ENCODE measurements at places on chromosomes 5 and 9. TPM values are rescaled to one million over a fixed set of nuclear protein-coding genes. Genes with fewer than 3 reads are reported as not detected.

DNA sequence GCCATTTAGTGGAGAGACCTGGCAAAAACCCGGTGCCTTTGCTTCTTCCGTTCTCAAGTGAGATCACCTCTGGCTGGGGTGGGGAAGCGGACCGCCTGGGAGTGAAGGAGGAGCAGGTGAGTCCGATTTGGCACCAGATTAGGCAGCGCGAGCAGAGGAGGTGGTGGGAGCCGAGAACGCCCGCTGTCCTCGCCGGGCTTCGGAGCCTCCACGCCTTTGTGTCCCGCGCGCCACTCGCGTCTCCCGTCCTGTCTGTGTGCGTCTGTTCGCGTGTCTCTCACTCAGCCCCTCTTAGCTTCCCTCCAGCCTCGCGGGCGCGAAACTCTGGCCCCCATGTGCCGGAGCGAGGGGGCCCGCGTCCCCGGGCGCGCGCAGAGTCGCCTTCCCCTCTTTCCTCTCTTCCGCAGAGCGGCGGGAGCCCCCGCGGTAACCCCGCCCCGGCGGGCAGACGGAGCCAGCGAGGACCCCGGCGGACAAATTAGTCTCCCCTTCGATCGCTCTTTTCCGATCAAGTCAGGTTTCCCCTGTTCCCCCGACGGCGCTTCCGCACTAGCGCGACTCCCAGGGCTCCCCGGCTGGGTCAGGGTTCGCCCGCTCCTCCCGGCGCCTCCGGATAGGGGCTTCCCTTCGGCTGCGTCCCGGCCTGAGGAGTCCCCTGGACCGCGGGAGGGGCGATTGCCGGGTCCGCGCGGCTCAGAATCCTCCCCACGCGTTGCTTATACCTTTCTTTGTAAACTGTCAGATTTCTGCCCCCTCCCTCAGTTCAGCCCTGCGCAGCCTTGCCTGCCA, 7.1 kb downstream of the POU4F3 start:
- peaks cover 36% of the 10 kb centered on the region for H3K27me3 ChIP-seq
- peaks cover 11% of the 10 kb centered on the region for H3K4me1 ChIP-seq
- DNase-seq: peak; percentile 55
- peak overlapping the region; percentile 17 for H3K27ac ChIP-seq
- no peaks in the 10 kb centered on the region for H3K36me3 ChIP-seq
- H3K4me3 ChIP-seq: peak overlapping the region; percentile 85

Gene FAM120A
- 32.3 TPM for total RNA-seq

- H3K4me3 ChIP-seq: peak overlapping the region; percentile 63
- peak overlapping the region; percentile 93 for H3K27ac ChIP-seq
- peaks cover 10% of the 10 kb centered on the region for H3K27me3 ChIP-seq
- peaks cover 10% of the 10 kb centered on the region for H3K36me3 ChIP-seq
- peaks cover 42% of the 10 kb centered on the region for H3K4me1 ChIP-seq
These were observed 49.7 kb downstream of the OLFM1 start for GRCh38 chr9:135136991-135137832.

DNA sequence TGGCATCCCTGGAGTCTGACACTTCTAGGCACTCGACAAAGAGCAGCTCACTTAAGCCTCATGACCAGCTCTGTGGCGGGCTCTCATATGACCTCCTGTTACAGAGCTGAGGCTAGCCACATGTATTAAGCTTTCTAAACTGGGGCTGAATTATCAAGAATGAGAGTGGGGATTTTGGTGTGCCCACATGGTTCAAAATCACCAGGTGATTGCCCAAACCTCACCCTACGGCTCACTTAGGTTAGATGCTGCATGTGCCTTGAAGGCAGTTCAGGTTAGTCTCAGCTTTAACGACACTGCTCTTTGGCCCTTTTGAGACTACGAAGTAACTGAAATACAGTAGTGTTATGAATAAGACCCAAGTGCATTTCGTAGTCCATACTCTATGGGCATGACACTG, 39.4 kb upstream of the SMIM32 start:
- H3K27ac ChIP-seq: no peak overlapping the region
- no peak for DNase-seq
- peaks cover 4% of the 10 kb centered on the region for H3K27me3 ChIP-seq
- H3K4me3 ChIP-seq: no peak overlapping the region
- no peaks in the 10 kb centered on the region for H3K4me1 ChIP-seq

- H3K4me1 ChIP-seq: peaks cover 5% of the 10 kb centered on the region
- H3K27ac ChIP-seq: no peak overlapping the region
- no peak overlapping the region for H3K4me3 ChIP-seq
- DNase-seq: no peak
- no peaks in the 10 kb centered on the region for H3K27me3 ChIP-seq
- H3K36me3 ChIP-seq: no peaks in the 10 kb centered on the region
These were observed 56.9 kb upstream of the CAST start for GRCh38 chr5:96605144-96605837.

Gene SYK
- 10.7 TPM for total RNA-seq

Gene FAF2
- 52.9 TPM for total RNA-seq

GRCh38 chr5:128762661-128763306, 202.5 kb upstream of the SLC27A6 start:
- no peak overlapping the region for H3K4me3 ChIP-seq
- no peaks in the 10 kb centered on the region for H3K4me1 ChIP-seq
- H3K36me3 ChIP-seq: no peaks in the 10 kb centered on the region
- no peaks in the 10 kb centered on the region for H3K27me3 ChIP-seq
- no peak overlapping the region for H3K27ac ChIP-seq
- DNase-seq: no peak

DNA sequence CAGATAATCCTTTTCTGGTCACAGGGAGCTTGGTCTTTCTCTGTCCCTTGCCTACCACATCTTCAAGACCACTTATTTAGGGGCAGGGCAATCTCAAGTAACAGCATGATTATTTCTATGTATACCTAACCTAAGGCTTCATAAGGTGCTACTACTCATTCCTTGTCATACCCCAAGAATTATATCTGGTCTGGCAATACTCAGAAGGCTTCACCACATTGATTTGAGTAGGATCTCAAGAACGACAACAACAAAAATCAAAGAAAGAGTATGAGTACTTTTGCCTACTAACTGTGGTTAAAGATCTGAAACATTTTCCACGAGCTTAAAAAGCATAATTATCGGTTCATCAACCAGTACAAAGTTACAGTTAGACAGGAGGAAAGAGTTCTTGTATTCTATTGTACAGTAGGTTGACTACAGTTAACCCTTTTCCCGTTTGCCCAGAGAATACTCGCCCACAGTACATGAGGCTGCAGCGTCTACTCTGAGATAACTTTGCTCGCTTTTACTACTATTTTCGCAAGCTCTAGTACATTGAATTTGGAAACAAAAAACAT, 41.0 kb downstream of the FANCC start:
- no peaks in the 10 kb centered on the region for H3K4me1 ChIP-seq
- no peak for DNase-seq
- H3K27me3 ChIP-seq: no peaks in the 10 kb centered on the region
- H3K36me3 ChIP-seq: peaks cover 27% of the 10 kb centered on the region

Gene PCDHA6
- 29.8 TPM for total RNA-seq

DNA sequence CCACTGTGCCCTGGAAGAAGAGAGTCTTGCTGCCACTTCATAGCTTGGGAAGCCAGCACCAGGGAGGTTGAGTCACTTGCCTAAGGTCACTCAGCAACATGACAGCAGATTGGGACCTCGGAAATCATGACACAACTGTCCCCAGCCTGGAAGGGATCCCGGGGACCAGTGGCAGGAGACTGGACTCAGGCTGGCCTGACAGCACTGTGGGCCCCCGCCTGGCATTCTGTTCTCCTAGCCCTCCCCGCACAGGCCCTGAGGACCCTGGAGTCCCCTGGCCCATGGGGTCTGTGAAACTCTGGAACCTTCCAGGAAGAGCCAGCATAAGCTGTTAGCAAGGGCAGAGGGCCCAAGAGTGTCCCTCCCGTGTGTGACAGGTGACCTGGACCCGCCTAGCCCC, 64.9 kb downstream of the COL5A1 start:
- peaks cover 2% of the 10 kb centered on the region for H3K27me3 ChIP-seq
- no peak for DNase-seq
- no peak overlapping the region for H3K4me3 ChIP-seq
- H3K27ac ChIP-seq: no peak overlapping the region
- H3K4me1 ChIP-seq: peaks cover 9% of the 10 kb centered on the region

DNA sequence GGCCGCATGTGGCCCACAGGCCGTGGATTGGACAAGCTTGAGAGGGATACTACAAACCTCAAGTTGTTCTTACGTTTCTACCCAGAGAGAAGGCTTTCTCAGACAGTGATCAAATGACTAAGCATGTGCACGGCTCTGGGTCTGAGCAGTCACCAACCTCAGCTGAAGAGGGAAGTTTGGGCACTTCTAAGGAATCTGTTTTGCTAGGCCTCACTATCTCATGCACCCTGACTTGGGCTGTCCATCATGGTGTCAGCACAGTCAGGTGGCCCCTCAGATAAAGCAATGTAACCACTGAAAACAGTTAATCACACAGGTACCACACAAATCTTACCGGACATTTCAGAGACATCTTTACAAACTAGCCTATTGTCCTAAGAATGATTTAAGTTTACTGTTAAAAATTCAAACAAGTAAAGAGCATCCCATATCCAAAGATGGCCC, 24.6 kb downstream of the CSF2 start:
- H3K27ac ChIP-seq: no peak overlapping the region
- DNase-seq: no peak
- no peaks in the 10 kb centered on the region for H3K36me3 ChIP-seq
- H3K27me3 ChIP-seq: peaks cover 5% of the 10 kb centered on the region

- no peak overlapping the region for H3K27ac ChIP-seq
- H3K27me3 ChIP-seq: peaks cover 2% of the 10 kb centered on the region
- no peak for DNase-seq
These were observed 103.8 kb downstream of the ANKRD55 start for GRCh38 chr5:56129288-56129687.

DNA sequence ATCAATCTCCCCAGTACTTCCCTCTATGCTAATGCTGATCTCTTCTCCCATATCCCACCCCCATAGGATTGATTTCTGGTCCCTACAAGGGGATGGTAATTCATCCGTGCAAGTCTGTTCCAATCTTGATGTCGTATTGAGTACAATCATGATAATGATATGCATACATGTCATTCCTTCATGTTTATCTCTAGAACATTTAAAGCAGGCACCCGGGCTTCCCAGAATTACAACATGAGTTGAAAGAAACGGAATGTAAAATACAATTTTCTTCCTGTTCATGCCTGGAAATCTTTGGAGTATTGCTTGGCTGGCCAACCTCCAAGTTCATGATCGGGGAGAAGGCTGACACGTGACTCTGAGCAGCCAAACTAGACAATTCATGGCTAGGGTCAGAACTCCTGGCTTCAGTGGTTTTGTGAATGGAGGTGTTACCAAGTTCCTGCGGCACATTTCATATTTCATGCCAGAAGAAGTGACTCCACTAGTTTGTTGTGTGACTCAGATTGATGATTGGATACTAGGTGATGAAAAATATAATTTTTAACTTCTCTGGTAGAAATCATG, 66.6 kb downstream of the C9orf152 start:
- peaks cover 28% of the 10 kb centered on the region for H3K4me1 ChIP-seq
- no peak overlapping the region for H3K4me3 ChIP-seq
- DNase-seq: no peak

DNA sequence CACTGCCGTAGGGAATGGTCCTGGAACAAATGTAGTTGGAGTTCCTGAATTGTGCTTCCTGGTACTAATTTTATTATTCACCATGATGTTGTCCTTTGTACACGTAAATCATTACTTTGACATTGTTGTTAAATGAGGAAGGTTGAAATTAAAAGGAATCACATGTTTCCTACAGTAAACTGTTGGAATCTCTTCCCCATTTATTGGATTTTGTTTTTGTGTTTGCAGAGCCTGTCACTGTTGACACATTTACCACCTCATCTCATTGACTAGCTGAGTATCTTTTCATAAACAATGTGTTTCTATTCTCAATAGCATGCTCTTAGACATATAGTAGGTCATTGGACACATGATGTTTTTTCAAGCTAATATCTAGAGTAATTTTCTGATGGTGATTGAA, 1012.5 kb downstream of the NR2F1-AS1 start:
- H3K36me3 ChIP-seq: no peaks in the 10 kb centered on the region
- no peak overlapping the region for H3K27ac ChIP-seq
- H3K27me3 ChIP-seq: no peaks in the 10 kb centered on the region
- no peak overlapping the region for H3K4me3 ChIP-seq
- DNase-seq: no peak

GRCh38 chr5:54990841-54991258, 5.5 kb upstream of the ESM1 start:
- H3K36me3 ChIP-seq: no peaks in the 10 kb centered on the region
- no peak overlapping the region for H3K4me3 ChIP-seq
- no peak overlapping the region for H3K27ac ChIP-seq
- H3K4me1 ChIP-seq: peaks cover 7% of the 10 kb centered on the region
- DNase-seq: no peak
